ENCODE measurements at places on chromosomes 6 and 20.

GRCh38 chr6:170404036-170404435 is 97.5 kb downstream of the FAM120B start:
- peak; percentile 78 for DNase-seq

GRCh38 chr6:151288712-151289398 is 49.1 kb downstream of the AKAP12 start:
- DNase-seq: no peak

DNA sequence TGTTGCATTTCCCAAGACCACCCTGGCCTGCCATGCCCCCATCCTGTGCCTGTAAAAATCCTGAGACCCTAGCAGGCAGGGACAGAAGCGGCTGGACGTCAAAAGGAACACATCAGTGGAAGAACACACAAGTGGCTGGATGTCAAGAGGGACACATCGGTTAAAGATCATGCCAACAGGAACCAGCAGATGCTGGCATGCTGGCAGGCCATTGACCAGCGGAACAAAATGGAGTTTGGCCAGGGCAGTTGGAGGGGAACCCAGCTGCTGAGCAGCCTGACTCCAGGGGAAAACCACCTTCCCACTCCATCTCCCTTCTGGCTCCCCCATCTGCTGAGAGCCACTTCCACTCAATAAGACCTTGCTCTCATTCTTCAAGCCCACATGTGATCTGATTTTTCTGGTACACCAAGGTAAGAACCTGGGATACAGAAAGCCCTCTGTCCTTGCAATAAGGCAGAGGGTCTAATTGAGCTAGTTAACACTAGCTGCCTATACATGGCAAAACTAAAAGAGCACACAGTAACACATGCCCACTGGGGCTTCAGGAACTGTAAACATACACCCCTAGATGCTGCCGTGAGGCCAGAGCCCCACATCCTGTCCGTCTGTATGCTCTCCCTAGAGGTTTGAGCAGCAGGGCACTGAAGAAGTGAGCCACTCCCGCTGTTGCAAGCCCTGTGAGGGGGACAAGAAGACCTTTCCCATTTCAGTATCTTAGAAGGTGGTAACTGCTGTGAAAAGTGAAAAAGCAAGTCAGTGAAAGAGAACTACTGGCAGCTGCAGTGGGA is 4.2 kb upstream of the TSBP1 start:
- no peak for DNase-seq

DNA sequence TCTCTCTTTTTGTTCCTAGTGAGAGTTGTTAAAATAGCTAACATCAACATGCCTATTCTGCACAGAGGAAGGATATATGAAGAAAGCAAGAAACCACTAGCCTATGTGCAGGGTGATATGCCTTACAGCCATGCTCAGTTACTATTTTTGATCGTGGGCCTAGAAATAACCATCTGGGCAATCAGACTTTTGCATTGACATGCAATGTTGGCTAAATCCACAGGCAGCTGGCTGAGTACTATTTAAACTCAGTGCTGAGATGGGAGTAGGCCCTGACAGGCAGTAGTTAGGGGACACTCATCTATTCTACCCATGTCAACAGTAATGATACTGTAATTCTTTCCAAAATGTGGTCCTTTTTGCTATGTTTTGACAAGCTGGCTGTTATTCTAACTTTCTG is 89.6 kb downstream of the HDGFL1 start:
- no peak for DNase-seq

GRCh38 chr20:23125625-23126191 is 39.6 kb upstream of the CD93 start:
- DNase-seq: peak; percentile 50

DNA sequence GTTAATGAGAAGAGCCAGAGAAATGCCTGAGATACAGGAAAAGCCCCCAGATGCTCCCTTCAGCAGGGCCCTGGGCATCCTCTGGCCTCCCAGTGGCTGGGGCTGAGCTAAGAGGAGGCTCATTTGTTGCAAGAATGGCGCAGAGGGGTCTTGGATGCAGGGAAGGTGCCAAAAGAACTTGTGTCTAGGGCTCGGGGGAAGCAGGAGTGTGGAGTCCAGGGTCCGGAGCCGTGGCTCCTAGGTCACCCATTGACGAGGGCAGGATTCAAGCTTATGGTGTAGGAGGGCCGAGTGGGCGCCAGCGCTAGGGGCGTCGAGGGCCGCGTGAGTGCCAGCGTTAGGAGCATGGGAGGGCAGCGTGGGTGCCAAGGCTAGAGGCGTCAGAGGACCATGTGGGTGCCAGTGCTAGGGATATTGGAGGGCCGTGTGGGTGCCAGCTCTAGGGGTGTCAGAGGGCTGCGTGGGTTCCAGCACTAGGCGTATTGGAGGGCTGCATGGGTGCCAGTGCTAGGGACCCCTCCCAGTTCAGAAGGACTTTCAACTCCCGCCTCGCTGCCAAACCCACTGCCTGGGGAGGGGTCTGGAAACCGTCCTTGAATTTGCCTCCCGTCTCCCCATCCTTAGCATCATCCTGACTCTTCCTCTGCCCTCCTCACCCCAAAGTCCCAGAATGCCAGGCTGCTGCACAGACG is 250.5 kb upstream of the AFDN start:
- no peak for DNase-seq

- no peak for DNase-seq
Observed at GRCh38 chr20:6635034-6635736, 132.3 kb upstream of the BMP2 start.

GRCh38 chr6:99270826-99271225 is 78.6 kb downstream of the FAXC start:
- no peak for DNase-seq

GRCh38 chr6:168122011-168122410 is 43.0 kb upstream of the FRMD1 start:
- no peak for DNase-seq

GRCh38 chr6:121677571-121677970 is 242.1 kb downstream of the GJA1 start:
- no peak for DNase-seq

DNA sequence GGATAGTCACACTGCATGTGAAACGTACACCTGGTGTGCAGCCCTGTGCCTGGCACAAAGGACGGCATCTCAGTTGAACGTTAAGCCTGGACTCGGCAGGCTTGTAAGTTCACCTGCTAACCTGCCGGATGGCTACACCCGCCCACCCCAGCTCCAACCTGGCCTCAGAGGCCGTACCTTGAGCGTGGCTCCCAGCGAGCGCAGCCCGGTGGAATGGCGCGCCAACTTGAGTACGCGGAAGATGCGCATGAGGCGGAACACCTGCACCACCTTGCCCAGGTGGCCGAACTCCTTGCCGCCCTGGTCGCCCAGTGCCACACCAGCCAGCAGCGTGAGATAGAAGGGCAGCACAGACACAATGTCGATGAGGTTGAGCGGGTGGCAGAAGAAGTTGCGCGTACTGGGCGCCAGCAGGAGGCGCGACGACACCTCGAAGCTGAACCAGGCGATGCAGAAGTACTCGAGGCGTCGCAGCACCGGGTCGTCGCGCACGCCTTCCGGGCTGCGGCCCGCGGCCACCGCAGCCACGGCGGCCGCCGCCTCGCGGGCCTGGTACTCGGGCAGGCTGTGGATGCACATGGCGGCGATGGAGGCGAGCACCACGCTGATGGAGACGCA is 3.3 kb downstream of the KCNS1 start:
- DNase-seq: no peak

- DNase-seq: no peak
Observed at GRCh38 chr6:298233-299103, 6.2 kb downstream of the DUSP22 start.

- no peak for DNase-seq
Observed at GRCh38 chr6:51949526-51949925, 137.9 kb downstream of the PKHD1 start.

DNA sequence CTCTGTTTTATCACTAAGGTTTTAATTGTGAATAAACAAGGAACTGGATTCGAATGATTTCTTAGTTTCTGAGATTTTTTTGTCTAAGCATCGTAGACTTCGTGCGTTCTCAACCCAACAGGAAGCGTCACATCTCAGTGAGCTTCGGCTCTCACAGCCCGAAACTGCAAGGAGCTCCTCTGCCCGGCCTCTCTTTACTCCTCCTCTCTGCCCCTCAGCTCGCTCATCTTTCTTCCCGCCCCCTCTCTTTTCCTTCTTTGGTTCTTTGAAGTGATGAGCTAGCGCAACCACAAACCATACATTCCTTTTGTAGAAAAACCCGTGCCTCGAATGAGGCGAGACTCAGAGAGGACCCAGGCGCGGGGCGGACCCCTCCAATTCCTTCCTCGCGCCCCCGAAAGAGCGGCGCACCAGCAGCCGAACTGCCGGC is 480 bp upstream of the NT5E start:
- no peak for DNase-seq

DNA sequence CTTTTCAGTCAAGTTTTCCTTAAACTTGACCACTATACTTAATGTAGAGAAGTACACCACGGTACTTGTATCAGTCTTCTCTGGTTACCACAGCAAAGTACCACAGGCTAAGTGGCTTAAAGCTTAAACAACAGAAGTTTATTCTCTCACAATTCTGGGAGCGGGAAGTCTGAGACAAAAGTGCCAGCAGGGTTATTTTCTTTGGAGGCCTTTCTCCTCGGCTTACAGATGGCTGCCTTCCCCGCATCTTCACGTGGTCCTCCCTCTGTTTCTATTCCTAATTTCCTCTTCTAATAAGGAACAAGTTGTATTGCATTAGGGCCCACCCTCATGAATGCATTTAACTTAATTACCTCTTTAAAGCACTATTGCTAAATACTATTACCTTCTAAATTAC is 258.0 kb downstream of the PLCB1 start:
- DNase-seq: no peak

DNA sequence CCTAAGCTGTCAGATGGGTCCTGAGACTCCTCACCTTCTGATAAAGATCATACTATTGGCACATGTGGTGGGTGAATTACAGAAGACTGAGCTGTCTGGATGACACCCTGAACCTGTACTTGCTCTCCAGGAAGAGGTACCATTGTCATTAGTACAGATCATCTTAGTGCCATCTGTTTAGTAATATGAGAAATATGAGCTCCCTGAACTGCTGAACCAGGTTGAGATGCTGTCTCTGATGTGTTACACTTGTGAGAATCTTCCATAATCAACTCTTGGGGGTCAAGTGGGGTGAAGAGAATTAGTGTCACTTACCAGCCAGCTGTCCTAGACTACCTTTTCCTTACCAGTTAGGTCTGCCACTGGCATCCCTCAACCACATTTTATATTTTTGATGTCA is 531.0 kb downstream of the EPHA7 start:
- DNase-seq: no peak

- no peak for DNase-seq
Observed at GRCh38 chr6:113481458-113481857, 375.7 kb upstream of the MARCKS start.

DNA sequence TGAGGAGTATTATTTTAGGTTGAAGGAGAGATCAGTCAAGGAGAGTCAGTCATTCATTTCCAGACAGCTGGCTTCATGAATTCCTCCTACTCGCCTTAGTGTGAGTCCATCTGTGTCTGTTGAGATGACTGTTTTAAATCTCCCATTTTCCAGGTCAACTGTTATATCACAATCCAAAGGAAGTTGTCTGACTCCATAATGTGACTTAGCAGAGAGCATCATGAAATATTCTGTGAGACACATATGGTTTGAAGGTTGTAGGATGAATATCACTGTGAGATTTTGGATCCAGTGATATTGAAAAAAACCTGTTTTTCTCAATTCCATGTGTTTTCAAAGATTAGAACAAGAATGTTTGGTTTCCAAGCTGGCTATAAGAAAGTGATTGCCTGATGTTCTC is 530.2 kb upstream of the MAN1A1 start:
- DNase-seq: no peak

GRCh38 chr20:9454791-9455190 is 59.6 kb upstream of the LAMP5 start:
- no peak for DNase-seq

DNA sequence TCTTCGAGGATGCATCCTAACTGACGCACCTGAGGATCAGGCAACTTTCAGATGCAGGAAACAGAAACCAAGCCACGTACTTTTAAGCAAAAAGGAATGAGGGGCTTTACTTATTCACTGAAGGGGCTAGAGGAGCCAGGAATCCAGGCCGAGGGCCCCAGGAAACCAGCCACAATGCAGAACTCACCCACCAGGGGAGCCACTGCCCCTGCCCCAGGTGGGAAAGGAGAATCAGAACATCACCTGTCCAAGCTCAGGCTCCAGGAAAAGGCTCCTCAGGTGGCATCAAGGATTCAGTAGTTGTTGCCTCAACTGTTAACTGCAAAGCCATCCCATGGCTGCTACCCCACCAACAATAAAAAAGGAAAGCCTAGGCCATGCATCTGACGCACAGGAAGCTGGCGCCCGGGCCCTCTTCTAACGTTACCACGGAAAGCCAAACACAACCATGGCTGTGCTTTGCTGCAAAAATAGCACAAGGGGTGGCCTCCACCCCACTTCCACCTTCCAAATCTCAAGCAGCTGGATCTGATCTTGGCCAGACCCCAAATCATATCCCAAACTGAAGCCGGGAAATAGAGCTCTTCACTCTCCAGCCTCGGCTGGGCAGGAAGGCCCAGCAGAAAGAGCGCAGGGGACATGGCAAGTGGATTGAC is 121.0 kb downstream of the PREX1 start:
- DNase-seq: no peak

DNA sequence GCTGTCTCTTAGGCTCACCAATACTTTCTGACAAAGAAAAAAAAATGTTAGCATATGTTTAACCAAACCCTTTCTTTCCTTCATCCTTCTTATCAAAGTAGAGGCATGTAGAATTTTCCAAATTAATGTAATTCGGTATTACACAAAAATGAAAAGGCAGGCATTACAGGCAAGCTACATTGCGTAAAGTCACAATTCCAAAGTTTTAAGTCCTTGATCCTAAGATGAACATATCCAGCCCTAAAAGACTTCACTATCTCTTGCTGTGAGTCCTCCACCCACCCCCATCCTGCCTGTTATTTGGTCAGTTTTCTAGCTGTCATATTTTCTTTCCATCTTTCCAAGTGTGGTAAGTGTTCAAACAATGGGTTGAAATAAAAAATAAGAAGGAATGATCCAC is 12.1 kb upstream of the TENT5A start:
- no peak for DNase-seq

- no peak for DNase-seq
Observed at GRCh38 chr6:44468835-44469234, 81.3 kb downstream of the CDC5L start.

GRCh38 chr6:56649053-56649769 is 6.5 kb upstream of the DST start:
- no peak for DNase-seq

DNA sequence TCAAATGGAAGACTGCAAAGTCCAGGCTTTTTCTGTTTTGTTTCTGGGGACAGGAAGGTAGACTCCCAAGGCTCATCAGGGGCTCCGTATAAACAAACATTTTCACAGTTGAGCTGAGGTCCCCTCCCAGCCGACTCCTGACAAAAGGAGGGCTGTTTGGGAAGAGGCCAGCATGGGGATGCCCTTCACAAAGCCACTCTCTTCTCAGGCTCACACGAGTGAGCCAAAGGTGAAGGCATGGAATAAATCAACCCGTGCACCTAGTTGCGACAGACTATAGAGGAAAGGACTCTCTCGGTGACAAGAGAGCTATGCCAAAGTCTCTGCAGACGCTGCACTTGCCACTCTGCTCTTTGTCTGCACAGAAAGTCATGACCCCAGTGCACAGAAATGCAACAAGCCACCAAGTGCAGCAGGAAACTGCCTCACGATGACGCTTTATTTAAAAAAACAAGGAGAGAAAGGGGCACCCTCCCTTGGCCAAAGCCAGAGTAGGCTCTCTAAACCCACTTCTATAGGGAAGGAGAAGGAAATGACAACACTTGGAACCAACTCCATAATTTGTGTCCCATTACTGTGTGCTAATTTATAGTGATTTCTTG is 21.0 kb downstream of the JAG1 start:
- no peak for DNase-seq

GRCh38 chr6:44538131-44538806 is 150.8 kb downstream of the CDC5L start:
- no peak for DNase-seq

GRCh38 chr20:21133917-21134622 is 8.2 kb downstream of the KIZ start:
- DNase-seq: no peak

Measured in hippocampal formation (tissue), 2 donors.